ENCODE measurements at places on chromosomes 11 and 22.

DNA sequence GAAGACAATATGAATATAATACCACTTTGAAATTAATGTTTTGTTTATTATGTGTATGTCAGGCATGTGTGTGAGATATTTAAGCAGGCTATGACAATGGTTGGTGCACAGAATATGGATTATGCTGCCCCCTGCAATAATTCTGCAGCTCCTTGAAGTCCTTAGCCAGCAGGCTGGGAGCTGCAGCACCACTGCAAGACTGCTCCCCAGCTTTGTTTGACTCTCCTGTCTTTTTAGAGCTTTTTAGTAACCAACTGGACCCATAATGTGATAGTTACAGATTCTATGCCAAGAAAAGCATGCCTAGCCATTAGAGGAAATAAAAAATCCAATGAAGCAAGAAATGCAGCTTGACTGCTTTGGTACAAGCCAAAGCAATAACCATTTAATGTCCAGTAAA lies 535.1 kb downstream of the TMEM135 start:
- DNase-seq, result no peak

GRCh38 chr22:47133061-47133969 lies 370.9 kb downstream of the TBC1D22A start:
- DNase-seq, result no peak

- DNase-seq, result no peak
Observed at GRCh38 chr22:39133871-39134270, 18.6 kb downstream of the CBX7 start.

GRCh38 chr22:19422440-19423301 lies 8.9 kb downstream of the HIRA start:
- no peak for DNase-seq

DNA sequence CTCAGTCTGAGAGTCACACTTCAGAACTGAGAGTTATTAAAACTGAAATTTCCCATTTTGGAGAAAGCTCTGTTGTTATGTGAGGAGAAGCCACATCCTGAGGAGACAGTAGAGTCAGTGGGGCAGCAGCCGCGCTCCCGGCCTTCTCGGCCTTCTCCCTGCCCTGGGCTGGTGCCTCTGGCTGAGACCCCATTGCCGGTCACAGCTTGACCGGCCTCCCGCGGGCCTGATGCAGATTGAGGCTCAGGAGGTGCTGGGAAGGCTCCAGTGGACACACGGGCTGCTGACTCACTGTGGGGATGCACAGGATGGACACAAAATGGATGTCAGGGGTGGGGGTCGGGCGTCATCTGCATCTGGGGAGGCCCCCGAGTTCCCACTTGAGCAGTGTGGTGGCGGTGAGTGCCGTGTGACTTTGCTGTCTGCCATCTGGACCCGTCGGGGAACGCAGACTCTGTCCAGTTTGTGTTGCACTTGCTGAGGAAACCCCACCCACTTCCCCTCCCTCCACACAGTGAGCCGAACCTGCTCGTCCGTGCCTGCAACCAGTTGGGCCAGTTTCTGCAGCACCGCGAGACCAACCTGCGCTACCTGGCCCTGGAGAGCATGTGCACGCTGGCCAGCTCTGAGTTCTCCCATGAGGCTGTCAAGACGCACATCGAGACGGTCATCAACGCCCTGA lies 50.1 kb downstream of the MUC6 start:
- DNase-seq, result no peak

GRCh38 chr11:67616431-67617242 lies 9.9 kb downstream of the NDUFV1 start:
- DNase-seq, result no peak

DNA sequence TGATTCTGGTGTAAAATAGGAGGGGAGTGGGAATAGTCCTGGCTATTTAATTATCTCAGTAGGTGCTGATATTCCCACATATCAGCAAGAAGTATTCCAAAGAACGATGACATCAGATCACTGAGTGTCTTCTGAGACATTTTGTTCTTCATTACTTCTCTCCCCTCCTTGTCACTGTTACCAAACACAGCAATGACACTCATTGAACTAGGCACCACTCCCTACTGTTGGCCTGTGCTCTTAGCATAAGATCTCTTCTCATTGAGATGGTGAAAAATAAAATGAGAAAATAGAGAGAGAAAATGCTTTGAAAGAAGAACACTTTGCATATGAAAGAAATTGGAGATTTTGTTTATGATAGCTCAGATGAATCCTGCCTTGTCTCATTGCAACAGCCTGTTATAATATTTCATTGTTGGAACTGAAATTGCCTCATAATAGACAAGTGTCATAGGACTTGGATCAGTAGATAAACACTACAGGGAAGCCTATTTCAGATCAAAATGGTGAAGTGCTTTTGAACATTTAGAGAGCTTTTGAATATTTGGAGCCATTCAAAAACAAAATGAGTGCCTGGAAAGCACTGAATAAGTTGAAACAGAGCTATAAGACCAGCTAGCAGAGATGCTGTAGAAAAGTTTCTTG lies 11.3 kb upstream of the ETS1 start:
- peak; percentile 27 for DNase-seq

- DNase-seq, result peak; percentile 19
Observed at GRCh38 chr11:83671289-83671688, 385.1 kb upstream of the CCDC90B start.

- no peak for DNase-seq
Observed at GRCh38 chr22:45888221-45889092, 88.5 kb downstream of the WNT7B start.

- DNase-seq, result no peak
Observed at GRCh38 chr22:41201141-41201540, 4.0 kb upstream of the L3MBTL2 start.

GRCh38 chr11:111063726-111064517 lies 181.6 kb upstream of the POU2AF2 start:
- peak; percentile 63 for DNase-seq

GRCh38 chr11:128496249-128496648 lies 91.1 kb downstream of the ETS1 start:
- no peak for DNase-seq

DNA sequence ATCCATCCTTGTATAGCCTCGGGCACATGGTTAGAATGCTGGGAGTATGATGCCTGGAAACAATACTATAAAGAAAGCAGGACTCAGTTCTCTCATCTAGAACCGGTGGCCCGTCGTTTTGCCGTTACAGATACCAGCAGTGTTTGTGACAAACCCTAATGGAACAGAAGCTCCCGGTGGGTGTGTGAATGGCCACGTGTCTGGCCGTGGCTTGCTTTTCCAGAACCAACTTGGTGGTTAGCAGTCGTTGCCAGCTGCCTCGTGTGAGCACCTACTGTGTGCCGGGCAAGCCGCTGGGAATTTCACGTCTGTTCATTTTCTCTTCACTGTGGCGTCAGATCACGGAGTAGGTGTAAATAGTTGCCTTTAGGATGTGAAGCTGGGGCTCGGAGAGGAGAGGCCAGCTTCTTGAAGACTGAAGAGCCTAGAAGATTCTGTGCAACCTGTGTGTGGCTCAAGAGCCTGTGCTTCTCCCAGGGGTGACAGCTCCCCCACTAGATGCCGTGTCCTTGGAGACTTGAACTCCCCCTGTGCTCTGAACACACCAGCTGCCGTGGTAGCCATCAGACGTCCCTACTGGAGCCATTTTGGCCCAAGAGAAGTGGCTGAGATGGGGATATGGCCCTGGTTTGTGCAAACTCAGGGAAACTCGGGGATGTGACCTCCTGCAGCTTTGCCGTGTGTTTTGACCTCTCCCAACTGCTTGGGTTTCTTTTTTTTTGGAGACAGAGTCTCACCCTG lies 57.5 kb upstream of the PPARA start:
- no peak for DNase-seq

DNA sequence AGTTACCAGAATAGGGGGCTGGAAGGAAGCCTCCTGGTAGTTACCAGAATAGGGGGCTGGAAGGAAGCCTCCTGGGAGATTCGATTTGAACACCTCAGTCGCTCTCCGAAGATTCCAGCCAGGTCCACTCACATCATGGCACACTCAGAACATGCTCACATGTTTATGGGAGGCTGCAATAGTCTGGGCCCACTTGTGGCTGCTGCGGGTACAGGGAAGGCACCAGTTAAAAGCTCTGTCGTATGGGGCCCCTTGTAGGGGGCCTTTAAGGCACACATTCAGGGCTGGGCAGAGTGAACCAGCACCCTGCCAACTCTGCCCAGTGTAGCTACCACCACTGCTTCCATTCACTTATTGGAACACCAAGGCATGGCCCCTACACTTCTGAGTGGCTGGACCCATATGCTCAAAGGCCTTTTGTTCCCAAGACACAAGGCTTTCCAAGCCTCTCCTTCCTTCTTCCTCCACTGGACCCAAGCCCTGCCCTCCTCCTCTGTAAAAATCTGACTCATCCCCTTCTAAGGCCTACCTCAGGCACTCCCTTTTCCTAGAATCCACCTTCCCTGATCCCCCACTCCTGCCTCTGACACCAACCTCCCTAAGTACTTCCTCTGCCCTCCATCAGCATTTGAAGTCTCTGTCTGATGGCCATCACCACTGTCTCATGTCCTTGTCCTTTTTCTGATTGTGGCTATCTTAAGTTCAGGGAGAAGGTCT lies 28.0 kb downstream of the USP35 start:
- DNase-seq, result no peak

DNA sequence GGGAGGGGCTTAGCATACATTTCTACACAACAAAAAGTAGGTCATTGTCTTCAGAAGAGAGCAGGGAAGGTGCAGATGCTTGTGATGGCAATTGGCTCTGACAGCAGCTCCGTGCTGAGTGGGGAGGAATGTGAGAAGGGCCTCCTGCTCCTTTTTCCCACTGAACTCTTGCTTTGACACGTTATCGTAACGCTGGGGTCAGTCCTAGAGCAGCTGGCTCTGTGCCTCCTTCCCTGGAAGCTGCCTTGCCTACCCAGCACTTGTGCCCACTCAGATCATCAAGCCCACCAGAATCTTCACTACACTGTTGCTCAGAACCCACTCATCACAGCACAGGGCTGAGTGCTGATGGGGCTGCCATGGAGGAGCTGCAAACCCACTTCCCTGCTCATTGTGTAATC lies 14.9 kb upstream of the NAV2 start:
- no peak for DNase-seq

- DNase-seq, result no peak
Observed at GRCh38 chr11:57303990-57304579, 20.7 kb downstream of the TNKS1BP1 start.

DNA sequence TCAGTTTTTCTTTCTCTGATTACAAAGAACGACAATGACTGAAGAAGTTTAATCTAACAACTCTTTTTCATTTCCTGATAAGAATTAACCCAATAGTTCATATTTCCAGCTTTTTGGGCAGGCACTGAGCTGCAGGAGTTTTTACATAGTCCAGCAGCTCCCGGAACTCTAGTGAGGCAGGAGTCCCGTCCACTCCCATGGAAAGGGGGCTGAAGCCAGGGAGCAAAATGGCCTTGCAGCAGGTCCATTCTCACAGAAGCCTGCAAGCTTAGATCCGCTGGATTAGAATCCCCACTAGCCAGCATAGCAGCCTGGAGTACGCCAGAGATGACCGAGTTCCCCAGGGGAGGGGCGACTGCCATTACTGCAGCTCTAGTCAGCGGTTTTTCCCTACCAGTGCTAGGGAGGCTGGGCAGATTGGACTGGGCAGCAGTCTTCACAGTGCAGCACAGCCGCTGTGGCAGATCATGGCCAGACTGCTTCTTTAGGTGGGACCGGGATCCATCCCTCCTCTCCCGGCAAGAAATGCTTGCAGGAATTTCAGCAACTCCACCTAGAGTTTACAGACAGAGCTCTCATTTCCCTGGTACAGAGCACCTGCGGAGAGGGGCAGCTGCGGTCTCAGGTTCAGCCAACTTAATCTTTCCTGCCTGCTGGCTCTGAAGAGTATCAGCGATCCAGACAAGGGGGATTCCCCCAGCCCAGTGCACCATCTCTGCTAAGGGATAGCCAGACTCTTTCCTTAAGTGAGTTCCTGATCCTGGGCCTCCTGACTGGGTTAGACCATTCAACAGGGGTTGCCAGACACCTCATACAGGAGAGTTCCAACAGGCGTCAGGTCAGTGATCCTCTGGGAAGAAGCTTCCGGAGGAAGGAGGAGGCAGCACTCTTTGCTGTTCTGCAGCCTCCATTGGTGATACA lies 742 bp upstream of the CASP4 start:
- peak; percentile 32 for DNase-seq

DNA sequence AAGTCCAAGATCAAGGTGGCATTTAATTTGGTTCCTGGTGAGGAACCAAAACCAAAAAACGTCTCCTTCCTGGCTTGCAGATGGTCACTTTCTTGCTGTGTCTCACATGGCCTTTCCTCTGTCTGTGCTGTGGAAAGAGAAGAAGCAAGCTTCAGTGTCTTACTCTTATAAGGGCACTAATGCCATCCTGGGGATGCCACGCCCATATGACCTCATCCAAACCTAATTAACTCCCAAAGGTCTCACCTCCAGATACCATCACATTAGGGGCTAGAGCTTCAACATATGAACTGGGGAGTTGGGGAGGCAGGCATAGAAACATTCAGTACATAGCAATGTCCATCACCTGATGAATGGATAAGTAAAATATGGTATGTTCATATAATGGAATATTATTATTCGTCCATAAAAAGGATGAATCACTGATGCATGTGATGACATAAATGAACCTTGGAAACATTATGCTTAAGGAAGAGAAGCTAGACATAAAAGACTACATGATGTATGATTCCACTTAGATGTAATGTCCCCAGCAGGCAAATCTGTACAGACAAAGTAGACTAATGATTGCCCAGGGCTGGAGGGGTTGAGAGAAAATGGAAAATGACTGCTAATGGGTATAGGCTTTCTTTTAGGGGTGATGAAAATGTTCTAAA lies 78.6 kb upstream of the B3GNT6 start:
- DNase-seq, result no peak

DNA sequence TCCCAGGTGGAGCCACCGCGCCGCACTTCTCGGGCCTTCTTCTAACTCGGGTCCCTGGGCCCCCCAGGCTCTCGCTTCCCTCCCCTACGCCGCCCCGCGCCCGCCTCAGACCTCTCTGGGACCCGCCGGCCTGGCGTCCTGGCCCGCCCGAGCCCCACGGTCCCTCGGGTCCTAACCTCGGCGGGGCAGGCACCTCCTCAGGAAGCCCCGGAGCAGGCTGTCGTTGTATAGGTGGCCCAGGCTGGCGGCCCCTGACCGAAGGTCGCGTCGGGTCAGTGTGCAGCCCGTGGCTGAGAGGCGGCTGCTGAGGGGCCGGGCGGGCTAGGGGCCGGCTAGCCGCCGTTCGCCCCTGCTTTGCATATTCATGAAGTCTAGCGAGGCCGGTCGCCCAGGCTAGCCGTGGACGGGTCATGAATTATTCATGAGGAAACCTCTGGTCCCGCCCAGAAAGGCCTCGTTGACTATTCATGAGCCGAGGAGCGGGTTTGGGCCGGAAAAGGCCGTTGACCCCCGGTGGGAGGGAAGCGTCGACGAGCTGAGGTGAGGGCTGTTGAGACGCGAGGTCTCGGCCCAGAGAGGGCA lies at the start of gene HORMAD2:
HORMAD2 (plus strand) TSS at position 513 of the 582 bp plus-strand sequence. CDS start 13,489 bp downstream, outside the sequence.
- peak; percentile 32 for DNase-seq

- DNase-seq, result peak; percentile 28
Observed at GRCh38 chr11:93529707-93530467, 13.3 kb downstream of the SMCO4 start.

- no peak for DNase-seq
Observed at GRCh38 chr11:120268686-120269085, 28.7 kb downstream of the POU2F3 start.

GRCh38 chr11:86713552-86713951 lies 41.1 kb upstream of the ME3 start:
- DNase-seq, result no peak
